Activated naive CD4-positive, alpha-beta T cell treated with anti-CD3 and anti-CD28 coated beads for 36 hours (primary cell): ENCODE measurements at places on chromosomes 16 and 17.

DNA sequence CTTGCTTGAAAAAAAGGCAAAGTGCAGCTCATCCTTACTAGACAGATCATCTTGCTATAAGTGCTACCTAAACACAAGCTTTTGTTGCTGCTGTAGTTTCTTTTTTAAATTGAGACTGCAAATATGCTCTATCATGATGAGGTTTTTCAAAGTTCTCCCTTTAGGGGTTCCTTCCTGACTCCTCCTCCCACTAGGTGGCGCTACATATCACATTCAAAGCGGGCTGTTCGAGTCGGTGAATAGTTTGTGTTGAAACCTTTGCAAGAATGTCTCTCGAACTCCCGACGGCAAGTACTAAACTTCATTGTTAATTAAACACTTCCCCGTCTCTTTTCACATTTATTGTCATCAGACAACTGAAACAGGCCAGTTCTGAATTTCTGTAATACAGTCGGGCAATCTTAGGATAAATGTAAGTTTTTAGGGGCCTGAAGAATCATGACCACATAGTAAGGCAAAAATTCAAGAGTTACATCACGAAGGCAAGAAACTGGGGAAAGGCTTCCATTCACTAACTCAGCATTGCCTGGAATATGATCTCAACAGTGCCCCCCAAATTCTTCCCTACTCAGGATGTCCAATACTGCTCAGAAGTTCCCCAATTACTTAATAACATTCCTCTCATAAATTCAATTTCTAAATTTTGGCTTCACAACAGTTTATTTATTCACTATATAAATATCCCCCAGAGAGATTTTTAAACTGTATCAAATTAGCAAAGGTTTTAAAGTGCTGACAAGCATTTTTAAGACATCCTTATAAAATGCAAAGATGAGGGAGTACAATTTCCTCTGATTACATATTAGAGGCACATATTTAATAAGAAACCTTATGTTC lies 6.7 kb downstream of the HS3ST3A1 start:
- peak; percentile 89 for DNase-seq

DNA sequence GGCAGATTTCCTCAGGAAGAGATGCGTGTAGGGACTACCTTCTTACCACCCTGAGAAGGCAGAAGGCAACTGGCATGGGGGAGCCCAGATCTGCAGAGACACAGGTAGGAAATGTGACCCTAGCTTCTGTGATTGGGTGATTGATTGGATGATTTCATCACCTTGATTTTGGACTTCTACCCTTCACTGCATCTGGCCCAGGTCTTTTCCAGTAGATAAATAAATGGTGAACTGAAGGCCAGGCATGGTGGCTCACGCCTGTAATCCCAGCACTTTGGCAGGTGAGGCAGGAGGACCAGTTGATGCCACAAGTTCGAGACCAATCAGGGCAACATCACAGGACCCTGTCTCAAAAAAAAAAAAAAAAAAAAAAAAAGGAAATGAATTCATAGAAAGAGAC lies 14.7 kb upstream of the SMURF2 start:
- DNase-seq = no peak

GRCh38 chr17:4604111-4604644 lies 19.8 kb downstream of the SMTNL2 start:
- no peak for DNase-seq

GRCh38 chr16:49440156-49441065 lies 66.8 kb downstream of the C16orf78 start:
- DNase-seq = no peak

- no peak for DNase-seq
Observed at GRCh38 chr17:68456339-68457167, 743 bp downstream of the WIPI1 start.

DNA sequence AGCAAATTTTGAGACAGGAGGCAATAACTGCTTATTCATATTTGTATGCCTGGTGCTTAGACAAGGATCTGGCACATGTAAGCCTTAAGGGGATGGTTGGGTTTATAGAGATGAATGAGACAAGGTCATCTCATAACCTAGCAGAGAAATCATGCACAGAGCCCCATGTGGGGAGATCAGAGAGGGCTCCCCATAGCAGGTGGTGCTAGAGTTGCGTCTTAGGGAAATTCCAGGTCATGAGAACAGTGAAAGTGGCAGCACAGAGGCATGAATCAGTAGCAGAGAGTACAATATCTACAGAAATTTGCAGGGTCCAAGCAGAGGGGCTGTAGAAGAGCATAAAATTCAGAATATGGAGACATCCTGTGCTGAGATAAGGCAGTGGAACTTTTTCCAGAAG lies 57.3 kb downstream of the SLC6A2 start:
- DNase-seq = no peak

GRCh38 chr17:70370816-70371215 lies 201.5 kb downstream of the KCNJ2 start:
- DNase-seq = no peak

DNA sequence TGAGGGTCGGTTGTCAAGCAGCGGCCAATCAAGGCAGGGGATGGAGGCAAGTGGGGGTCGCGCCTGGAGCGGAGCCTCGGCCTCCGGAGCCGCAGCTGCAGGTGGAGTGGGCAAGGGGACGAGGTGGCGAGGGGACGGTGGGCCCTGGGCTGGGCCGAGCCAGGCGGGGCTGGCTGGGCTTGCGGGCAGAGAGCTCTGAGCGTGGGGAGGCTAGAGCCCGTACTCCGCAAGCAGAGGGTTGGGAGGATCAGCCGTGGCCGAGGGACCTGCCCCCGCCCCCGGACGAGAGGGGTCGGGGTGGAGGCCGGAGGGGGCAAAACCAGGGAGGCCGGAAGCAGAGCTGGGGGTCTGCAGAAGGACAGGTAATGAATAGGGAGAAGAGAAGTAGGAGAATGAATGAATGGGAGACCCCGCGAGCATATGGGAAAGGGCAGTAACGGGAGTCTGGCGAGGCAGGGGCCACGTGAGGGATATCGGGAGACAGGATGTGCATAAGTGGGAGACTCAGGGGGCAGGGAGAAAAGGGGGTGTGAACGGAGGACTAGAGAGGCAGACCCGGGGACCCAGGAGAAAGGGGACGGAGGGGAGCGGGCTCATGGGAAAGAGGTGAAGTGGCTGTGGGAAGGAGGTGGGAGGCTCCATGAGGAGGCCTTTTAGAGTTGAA lies at the start of gene KATNB1:
KATNB1 (plus strand) TSS at position 16 of the 664 bp plus-strand sequence. CDS start 1,474 bp downstream, outside the sequence.
- peak; percentile 25 for DNase-seq
